Activated CD4-positive, alpha-beta T cell treated with anti-CD3 and anti-CD28 coated beads for 24 hours (primary cell): ENCODE measurements at places on chromosomes 7 and 10.

DNA sequence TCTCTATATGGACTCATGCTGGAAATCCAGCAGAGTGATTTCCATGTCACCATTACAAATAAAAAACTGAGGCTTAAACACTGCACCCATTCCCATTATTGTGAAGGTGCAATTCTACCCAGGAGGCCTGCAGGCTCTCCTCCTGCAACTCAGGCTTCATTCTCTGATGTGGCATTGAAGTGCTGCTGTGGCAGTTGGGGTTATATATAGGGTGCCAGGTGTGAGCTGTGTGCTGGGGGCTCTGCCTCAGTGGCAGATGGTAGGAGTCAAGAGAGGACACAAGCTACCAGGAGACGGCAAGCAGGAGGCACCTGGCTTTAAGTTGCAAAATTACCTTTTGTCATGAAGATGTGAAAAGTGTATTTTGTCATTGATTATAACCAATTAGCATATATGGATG, 21.3 kb downstream of the ZNF107 start:
- no peak for DNase-seq

DNA sequence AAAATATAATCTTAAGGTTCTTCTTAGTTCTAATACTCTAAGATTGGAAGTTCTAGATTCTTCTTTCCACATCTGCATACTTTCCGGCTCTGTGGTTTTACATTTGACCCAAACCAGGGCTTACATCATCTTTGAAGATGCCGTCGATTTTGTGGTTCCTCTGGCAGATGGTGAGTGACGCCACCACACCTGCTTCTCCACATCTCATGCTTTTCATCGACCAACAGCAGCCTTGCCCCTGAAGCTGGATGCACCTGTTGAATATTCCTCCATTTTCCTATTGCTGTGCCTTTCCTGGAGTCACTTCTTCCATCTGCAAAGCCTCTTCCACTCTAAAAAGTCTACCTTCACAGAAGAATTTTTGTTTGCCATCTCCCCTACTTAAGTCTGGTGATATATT, 121.3 kb downstream of the PRKCQ start:
- no peak for DNase-seq

DNA sequence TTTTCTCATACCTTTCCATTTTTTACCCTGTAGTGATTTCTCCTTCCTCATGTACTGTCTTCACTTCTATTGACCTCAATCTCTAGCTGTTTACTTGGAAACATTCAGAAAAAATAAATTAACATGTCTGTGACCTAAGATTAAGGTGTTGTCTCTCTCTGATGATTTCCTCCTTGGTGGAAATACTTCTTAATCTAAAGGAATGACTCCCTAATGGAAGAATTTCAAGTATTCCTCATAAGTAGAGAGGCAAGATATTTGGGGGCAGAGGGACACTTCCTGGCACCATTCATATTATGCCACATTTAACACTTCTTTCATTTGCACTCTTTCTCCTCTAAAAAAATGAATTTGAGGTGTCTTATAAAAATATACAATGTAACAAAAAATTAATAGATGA, 202.8 kb downstream of the NEBL start:
- no peak for DNase-seq

DNA sequence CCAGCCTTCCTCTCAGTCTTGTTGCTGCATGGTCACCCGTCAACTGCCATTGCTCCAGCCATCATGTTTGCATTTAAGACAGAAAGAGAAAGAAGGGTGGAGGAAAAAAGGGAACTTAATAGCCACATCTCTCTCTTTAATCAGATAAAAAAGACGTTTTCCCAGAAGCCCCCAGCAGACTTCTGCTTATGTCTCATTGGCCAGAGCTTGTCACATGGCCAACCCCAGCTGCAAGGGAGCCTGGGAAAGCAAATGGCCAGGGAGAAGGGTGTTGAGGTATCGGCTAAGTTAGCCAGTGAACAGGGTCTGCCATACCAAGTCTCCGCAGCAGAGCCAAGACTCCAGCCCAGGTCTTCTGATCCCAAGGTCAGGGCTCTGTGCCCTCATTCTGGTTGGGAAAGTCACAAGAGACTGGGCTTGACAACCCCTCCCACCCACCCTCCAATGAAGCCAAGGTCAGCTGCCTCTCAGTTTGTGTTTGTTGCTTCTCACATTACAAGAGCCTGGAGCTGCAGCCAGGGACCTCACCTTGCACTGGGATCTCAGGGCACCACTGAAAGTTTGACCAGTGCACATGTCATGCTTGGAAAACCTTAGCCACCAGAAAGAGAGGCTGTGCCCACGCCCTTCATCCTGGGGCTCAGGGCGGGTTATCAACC, 80.3 kb upstream of the LYZL2 start:
- no peak for DNase-seq

- no peak for DNase-seq
Observed at GRCh38 chr10:49666054-49666615, 13.3 kb upstream of the C10orf53 start.

- DNase-seq = no peak
Observed at GRCh38 chr7:101772508-101773211, 44.8 kb upstream of the CUX1 start.

- DNase-seq = no peak
Observed at GRCh38 chr10:70669732-70670317, 2.5 kb upstream of the ADAMTS14 start.

DNA sequence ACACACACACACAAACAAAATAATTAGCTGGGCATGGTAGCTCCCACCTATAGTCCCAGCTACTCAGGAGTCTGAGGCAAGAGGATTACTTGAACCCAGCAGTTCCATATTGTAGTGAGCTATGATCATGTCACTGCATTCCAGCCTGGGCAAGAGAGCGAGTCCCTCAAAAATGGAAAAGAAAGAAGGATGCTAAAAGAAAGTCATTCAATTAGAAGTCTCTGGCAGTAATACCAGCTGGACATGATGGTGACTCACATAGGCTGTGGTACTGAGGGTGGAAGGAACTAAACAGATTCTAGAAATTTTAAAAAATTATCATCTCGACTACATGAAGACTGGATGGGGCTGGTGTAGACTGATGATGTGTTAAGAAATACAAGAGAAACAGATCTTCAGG, 385.3 kb downstream of the ETV1 start:
- DNase-seq = no peak

DNA sequence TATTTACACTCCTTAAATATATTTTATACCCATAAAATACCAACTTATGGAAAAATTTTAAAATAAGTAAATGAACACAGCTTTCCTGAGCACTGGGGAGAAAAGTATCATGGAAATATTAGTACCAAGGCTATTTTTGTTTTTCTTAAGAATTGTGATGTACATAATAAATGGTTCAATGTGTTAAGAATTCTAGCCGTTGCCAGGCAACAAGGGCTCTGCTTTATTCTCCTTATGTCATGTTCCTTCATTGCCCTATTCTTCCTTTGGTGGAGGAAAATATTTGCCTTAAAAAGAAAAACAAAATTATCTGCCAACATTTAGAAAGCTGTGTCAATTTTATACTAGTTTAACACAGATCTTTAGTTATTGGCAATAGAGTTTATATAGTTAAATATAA, 2.6 kb upstream of the ZPBP start:
- DNase-seq = no peak

GRCh38 chr7:1735806-1736483, 65.9 kb downstream of the ELFN1 start:
- DNase-seq = no peak

DNA sequence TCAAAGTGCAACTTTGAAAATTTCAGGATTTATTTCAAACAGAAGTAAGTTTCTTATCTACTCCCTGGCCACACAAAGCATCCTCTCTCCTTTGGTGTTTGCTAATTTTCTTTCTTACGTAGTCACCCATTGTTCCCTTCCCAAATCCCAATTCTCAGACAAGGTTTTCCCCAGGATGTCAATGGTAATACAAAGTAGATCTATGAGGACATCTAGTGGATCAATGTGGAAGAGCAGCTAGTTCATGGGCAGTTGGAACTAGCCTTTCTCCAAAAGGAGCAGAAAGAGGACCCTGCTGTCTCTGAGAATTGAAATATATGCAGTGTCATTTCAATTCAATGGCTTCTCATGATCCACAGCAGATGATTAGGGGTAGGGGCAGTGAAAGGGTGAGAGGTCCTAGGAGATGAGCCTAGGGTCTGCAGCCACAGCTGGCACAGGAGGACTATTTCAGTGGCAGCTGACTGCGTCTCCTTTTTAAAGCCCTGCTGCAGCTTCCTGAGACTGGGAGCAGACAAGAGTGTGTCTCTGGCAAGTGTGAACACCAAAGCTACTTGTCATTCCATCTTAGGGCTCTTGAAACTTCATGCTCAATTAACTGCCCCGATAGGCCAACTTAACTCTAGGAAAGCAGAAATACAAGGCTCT, 632.6 kb downstream of the KCNMA1 start:
- DNase-seq = no peak

- DNase-seq = no peak
Observed at GRCh38 chr10:128029731-128030369, 96.4 kb downstream of the MKI67 start.

- DNase-seq = no peak
Observed at GRCh38 chr7:84336766-84337165, 142.2 kb upstream of the SEMA3A start.

DNA sequence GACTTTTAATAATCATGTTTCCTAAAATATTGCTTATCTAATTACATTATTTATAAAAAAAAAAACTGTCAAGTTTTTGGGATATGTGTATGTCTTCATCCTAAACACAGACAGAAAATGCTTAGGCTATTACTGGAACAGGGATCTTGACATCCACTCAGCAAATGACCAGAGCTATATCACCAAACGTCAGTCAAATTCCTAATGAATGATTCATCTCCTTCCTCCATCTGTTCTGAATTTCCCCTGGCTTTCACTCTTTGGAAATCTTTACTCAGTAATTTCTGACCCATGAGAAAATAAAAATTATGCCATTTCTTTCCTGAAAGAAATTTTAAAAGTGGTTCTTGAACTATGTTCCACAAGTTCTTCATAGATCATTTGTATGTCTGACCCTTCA, 552.4 kb upstream of the KCND2 start:
- no peak for DNase-seq

DNA sequence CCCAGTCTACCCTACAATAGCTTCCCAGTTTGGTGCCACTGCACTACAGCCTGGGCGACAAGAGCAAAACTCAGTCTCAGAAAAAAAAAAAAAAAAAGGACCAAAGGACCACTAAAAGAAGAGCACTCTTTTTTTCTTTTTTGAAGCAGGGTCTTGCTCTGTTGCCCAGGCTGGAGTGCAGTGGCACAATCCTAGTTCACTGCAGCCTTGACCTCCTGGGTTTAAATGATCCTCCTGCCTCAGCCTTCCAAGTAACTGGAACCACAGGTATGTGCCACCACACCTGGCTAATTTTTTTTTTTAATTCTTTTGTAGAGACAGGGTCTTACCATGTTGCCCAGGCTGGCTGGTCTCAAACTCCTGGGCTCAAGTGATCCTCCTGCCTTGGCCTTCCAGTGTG, 14.0 kb downstream of the PLAU start:
- no peak for DNase-seq

- DNase-seq = no peak
Observed at GRCh38 chr10:81953420-81953819, 78.4 kb downstream of the NRG3 start.
